C1 segment of cervical spinal cord (tissue), 14 donors: ENCODE measurements at places on chromosomes 2 and 18.

- DNase-seq: no peak
These were observed 50.0 kb downstream of the SFXN5 start for GRCh38 chr2:73021371-73022010.

DNA sequence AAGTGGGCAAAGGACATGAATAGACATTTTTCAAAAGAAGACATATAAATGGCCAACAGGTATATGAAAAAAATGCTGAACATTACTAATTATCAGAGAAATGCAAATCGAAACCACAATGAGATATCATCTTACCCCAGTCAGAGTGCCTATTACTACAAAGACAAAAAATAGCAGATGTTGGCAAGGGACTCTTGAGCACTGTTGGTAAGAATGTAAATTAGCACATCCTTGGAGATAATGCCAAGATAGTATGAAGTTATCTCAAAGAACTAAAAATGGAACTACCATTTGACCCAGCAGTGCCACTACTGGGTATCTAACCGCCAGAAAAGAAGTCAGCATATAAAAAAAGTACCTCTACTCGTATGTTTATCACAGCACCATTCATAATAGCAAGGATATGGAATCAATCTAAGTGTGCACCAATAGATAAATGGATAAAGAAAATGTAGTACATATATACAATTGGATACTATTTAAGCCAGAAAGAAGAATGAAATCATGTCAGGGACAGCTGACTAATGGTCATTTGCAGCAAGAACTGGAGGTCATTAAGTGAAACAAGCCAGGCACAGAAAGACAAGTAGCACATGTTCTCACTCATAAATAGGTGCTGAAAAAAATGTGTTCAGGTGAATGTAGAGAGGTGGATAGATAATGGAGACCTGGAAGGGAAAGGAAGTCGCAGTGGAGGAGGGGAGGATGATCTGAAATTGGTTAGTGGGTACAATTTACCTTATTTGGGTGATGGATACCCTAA lies 141.7 kb upstream of the B3GNT2 start:
- no peak for DNase-seq

- DNase-seq: no peak
These were observed 27.2 kb downstream of the KIF1A start for GRCh38 chr2:240792629-240793312.

GRCh38 chr2:84732897-84733778 lies 147.7 kb downstream of the TRABD2A start:
- DNase-seq: no peak
